CD4-positive, alpha-beta T cell (primary cell): ENCODE measurements at places on chromosomes 11 and 22.

- DNase-seq: no peak
Measured at GRCh38 chr22:48654492-48654891, 1173.2 kb downstream of the BRD1 start.

DNA sequence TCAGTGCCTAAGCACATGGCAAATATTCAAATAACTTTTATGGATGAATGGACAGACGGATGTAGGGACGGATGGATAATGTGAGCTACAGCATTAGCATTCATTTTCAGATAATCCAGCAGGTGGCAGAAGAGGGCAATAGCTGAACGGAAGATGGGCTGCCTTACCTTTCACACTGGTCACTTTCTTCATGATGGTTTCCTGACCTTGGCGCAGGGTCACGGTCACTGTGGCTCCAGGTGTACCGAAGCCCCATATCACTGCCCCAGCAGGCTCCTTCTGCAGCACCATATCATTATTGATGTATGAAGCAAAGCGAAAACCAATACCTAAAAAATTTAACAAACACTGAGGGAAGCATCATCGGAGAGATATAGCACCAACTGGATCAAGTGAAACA is 4.3 kb downstream of the SIAE start:
- DNase-seq: no peak

- DNase-seq: no peak
Measured at GRCh38 chr11:12291313-12291712, 86.1 kb upstream of the PARVA start.

DNA sequence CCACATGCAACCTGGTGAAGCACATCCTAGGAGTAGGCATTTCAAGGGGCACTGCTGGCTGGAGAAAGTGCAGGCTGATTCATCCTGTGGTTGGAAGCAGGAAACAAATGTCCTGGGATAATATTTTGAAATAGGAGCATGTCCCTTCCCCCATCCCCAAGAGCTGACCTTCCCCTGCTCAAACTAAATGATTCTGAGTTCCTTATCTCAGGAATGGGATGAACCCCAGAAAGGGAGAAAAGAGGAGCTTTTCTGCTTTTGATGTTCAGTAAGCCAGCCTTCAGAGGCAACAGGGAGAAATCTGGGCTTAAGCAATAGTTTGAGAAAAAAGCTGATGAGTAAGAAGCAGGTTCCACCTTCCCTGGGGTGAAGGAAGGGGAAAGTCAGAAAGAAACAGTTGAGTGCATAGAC is 19.5 kb upstream of the SPON1 start:
- DNase-seq: no peak

GRCh38 chr11:79708319-79708932 is 267.6 kb upstream of the TENM4 start:
- no peak for DNase-seq

DNA sequence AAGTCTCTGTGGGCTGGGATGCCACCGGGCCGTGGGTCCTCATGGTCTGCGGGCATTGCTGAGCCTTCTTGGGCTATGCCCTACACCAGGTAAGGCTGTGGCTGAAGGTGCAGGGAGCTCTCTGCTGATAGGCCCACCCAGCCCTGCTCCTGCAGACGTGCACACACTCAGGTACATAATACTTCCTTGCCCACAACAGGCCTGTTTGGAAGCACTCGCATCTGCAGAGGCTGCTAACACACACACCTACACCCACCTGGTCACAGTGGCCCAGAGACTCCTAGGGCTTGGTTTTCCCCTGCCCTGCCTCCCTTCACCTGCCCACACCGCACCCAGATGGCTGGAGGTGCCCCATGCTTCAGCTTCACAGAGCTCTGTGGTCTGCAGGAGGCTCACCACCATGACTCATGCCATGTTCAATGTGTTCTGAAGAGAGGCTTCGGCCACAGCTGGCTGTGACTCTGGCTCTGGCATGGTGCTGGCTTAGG is 72.8 kb upstream of the KCNQ1OT1 start:
- DNase-seq: no peak

DNA sequence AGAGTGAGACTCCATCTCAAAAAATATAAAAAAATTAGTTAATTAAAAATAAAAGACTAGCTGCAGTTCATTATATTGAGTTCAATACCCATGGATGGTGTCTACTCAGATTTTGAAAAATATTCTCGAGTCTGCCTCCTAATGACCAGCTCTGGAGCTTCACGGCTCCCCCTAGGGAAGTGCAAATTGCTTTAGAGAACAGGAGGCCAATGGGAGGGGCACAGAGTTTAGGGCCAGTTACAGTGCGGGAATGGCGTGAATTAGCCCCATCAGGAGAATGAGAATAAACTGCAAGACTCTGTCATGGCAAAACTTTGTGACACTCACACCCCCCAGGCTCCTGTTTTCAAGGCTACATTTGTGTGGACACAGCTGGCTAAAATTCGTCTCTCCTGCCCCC is 4.6 kb downstream of the FGF4 start:
- DNase-seq: no peak

DNA sequence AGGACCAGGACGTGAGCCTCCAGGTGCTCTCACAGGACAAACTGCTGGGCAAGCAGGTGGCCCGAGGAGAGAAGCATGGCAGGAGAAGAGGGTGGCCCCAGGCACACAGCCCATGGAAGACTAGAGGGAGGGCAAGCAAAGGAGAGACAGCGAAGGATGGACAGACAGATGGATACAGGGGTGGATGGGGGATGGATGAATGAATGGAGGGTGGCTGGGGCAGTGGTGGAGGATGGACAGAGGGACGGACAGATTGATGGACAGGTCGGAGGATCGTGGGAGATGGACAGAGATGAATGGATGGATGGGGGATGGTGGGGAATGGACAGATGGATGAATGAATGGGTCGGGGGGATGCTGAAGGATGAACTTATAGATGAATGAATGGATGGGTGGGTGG is 22.7 kb downstream of the ARVCF start:
- DNase-seq: no peak

GRCh38 chr11:62574363-62575071 is 826 bp upstream of the EEF1G start:
- no peak for DNase-seq

DNA sequence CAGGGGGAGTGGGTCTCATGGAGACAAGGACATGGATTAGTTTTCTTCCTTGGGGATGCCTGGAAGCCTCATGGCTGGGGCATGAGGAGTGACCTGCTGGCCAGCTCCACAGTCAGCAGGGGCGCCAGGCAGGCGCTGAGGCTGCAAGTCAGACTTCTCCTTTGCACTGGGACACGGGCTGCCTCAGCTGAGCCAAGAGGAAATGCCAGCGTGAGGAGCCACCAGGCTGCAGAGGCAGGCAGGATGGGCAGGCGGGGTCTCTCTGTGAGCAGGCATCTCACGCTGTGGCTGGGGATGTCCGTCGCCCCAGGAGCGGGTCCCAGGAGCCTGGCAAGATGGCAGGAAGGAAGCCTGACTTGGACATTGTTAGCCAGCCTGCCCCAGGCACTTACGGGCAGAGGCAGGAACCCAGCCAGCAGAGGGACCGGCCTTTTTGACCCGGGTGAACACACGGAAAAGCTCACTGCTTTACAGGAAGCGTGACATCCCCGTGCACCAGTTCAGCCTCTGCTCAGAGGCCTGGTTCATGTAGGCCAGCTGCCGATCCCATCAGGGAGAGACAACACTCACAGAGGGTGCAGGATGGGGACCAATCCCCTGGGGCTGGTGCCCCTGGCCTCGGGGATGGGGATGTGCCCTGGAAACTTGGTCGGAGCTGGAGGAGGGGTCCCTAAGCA is 10.2 kb downstream of the GNB1L start:
- DNase-seq: no peak

DNA sequence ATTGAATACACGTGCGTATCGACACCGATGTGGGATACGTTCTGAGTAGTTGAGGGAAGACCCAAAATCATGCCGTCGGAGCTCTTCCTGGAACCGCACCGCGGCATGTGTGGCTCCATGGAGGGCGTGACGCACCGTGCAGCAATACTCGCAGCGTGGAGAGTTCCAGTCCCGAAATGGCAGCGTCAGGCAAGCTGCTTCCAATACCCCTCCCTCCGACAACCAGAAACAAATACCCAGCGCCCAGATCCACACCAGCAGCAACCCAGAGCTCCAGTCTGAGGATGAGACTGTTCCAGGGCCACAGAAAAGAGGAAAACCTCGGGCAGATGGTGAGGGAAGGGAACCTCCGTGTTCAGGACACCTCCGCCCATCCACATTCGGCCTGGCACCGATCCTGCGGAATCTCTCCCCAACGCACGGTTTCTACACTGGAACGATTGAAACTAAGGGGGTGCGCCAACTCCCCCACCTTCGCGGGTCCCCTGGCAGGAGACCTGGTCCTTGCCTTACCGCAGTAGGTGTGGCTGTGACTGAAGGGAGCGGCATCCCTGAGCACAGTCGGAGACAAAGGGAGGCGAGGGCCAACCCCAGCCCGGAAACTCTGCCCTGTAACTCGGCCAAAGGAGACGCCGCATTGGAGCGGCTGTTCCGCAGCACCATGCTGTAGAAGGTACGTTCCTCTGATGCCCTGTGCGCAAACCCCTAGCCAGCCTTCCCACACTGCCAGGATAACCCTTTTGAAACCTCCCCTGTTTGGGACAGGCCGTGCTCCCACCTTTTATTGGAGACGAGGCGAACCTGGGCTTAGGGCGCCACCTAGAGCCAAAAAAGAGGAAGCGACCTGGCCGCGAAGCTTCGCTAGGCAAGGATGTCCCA is 28.2 kb downstream of the DBX1 start:
- DNase-seq: peak; percentile 28

DNA sequence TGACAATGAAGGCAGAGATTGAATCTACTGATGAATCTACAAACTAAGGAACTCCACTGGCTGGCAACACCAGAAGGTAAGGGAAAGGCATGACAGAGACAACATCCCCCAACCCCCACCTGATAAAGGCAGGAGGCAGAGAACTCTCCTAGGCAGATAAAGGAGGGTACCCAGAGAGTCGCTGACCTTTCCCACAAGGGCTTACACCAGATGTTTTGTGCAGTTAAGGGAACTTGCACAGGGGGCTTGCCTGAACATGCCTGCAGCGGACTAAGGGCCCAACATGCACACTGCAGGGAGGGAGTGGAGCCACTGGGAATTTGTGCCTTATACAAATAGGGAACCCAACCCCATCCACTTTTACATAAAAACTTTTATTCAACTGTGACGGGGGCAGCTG is 1996.9 kb upstream of the RAG2 start:
- DNase-seq: no peak

- DNase-seq: no peak
Measured at GRCh38 chr11:70338594-70338993, 59.7 kb upstream of the CTTN start.

- peak; percentile 33 for DNase-seq
Measured at GRCh38 chr22:41862160-41862529, 29.2 kb downstream of the SREBF2 start.

GRCh38 chr11:12222055-12222792 is 111.8 kb downstream of the MICAL2 start:
- DNase-seq: no peak

DNA sequence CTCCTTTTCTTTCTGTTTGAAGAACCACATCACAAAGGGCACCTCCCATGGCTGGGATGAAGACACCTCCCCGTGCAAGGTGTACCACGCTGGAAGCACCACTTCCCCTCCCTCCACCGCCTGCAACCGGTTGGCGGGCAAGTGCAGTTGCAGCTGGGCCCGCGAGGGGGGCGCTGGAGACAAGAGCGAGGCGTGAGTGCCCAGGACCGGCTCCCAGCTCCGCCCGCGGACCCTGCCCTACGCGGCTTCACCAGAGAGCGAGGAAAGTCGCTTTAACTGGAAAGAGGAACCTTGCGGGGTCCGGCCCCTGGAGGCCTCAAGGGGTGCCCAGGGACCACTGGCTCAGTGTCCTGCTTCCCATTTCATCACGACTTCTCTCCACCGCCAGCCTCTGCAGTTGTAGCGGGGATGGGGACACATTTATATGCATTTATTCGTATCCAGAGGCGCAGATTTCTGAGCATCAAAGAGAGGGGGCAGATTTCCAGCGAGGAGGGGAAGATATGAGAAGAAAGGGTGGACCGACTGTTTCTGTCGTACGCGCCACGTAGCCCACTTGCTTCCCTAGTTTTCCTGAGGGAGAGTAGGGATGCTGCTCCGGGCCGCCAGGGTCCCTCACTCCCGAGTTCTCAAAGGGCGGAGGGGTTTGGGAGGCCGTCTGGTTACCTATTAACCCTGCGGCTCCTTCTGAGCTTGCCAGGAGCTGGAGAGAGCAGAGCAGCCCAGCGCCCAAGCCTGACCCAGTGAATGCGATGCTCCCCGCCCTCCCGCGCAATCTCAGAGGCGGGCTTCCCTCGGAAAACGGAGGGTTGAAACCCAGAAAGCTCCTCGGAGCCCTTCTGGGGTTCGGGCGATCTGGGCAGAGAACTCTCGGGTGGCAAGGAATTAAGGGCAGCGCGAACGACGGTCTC is 3.5 kb downstream of the ESAM start:
- DNase-seq: peak; percentile 84

GRCh38 chr22:37986371-37986770 is 2.0 kb upstream of the SOX10 start:
- no peak for DNase-seq

DNA sequence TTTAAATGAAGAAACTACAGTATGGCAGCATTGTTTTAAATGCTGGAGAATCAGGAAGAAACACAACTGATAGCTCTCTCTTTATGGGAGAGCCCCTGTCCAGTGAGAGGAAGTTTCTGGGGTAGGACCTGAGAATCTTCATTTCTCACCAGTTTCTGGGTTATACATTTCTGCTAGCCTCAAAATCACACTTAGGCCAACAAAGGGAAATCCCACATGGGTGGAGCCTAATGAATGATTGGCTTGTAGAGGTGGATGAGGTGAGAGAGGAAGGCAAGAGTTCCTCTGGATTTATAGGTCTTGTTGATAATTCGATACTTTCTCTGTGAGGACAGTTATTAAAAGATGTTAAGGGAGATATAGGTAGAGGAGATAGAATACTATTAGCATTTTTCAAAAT is 1397.3 kb upstream of the TENM4 start:
- no peak for DNase-seq

DNA sequence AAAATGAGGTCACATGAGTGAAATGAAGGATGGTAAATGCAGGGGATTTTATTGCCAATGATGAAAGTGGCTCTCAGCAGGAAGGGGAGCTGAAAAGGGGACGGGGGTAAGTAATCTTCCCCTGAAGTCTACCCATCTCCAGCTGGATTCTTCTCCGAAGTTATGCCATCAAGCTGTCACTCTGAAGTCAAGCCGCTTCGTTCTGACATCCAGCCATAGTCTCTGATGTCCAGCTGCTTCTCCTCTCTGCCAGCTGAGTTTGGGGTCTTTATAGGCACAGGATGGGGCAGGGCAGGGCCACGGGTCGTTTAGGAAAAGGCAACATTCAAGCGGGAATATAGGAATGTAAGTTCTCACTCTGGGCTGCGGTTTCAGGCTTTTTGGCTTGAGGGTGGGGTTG is 181.9 kb upstream of the ANO3 start:
- DNase-seq: no peak

- no peak for DNase-seq
Measured at GRCh38 chr11:32087597-32087996, 3.3 kb upstream of the RCN1 start.
